H1 (cell line): ENCODE measurements at places on chromosomes 13 and 19.

DNA sequence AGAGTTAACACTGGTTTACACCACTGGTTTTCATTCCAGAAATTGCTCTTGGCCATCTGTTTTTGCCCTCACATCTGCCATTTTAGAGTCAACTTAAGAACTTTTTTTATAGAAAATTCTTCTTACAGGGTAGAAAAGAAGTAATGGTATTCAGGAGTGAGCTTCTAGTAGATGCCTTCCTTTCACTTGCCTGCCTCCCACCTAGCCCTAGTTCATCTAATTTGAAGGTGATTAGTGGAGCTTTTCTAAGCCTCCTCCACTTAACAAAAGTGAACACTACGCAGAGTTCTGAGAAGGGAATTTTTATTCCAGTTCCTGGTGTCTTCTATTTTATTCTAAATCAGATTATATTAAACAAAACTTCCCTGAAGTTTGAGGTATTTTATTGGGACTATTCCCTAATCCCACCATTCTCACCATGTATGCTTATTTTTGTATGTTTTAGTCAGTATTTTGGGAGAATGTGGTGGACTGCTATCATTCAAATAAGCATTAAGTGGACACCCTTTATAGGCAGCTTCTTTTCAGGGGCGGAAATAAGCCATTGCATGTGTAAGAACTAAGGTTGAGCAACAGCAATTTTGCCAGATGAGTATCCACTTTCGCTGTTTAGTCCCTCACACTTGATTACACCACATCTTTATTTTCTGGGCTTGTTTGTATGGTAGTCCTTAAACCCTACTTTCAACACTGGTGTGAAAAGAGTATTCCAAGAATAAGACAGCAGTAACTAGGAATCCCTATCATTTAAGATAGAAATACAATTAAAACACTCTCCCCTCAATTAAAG is 156.9 kb downstream of the ENOX1 start:
- no peak for DNase-seq

- no peak for DNase-seq
These were observed 9.6 kb downstream of the CD37 start for GRCh38 chr19:49344505-49345423.

DNA sequence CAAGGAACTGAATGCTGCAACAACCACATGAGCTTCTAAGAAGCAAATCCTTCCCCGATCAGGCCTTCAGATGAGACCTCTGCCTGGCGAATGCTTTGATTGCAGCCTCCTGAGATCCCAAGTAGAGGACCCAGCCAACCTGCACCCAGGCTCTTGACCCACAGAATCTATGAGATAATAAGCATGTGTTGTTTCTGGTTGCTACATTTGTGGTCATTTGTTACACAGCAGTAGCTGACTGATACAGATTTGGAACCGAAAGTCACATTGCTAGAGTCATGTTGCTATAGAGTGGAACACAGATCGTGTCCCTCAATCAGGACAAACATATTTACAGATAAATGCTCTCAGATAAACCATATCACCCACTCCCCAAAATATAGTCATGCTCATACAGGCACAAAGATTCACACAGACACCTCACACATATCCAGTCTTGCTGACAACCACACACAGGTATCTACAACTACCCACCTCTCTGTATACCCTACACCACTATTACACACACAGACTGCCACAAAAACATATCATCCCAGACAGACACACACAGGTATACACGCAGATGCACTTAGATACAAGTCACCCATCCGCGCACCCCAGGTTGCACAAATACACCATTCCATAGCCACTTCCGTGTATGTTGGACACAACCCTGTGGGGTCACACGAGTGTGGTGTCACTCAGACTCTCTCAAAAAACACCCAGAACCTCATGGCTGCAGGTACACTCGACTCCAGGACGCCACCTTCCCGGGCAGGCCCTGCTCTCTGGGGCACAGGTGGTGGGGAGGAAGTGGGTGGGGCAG is 5.5 kb downstream of the DIRAS1 start:
- no peak for DNase-seq

DNA sequence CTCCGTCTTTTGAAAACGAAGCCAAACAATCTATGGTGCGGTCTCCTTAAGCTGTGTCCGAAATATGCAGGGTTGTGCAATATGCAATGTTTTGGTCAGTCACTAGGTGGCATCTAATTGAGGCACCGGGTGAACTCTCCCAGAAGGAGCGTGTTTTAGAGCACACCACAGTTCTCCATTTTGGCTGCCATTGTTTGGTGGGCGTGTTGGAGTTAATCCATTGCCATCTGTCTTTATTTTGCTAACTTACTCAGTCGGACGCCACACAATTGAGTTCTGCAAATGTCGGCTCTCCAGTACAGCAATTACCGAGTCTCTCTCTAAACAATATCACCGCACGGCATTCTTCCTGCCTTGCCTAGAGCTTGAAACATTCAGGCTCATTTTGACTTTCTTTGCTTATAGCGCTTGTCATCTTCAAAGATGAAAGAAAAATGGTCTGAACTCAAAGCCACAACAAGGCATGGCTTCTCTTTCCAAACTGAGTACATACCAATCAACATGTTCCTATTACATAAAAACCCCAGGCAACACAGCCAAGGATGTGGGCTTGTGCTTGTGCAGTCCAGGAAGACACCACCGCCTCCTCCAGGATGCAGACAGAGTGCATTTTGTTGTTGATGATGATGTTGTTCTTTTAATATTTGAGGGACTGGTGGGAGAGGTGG is 182.0 kb upstream of the SERP2 start:
- no peak for DNase-seq

GRCh38 chr13:91245288-91245687 is 102.2 kb upstream of the MIR17HG start:
- no peak for DNase-seq

DNA sequence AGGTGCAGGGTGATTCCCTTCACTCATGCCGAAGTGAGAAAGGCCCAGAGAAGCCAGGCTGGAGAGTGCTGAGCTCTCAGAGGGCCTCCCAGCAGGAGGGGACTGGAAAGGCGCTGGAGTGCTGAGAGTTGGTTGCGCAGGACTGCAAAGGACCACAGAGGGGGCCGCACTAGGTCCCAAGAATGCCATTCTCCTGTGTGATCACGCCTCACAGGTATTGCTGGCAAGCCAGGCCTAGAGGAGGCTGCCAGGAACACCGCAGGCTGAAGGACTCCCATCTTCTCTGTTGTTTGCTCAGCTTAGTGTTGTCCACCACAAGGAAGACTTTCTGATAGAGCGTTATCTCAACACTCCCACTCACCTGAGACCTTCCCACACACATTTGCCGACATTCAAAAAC is 165.0 kb downstream of the FGF14 start:
- no peak for DNase-seq
